Glomerular endothelial cell (primary cell): ENCODE measurements at places on chromosomes 4 and X.

- DNase-seq: no peak
Measured at GRCh38 chr4:83910693-83911092, 374.8 kb downstream of the GPAT3 start.

DNA sequence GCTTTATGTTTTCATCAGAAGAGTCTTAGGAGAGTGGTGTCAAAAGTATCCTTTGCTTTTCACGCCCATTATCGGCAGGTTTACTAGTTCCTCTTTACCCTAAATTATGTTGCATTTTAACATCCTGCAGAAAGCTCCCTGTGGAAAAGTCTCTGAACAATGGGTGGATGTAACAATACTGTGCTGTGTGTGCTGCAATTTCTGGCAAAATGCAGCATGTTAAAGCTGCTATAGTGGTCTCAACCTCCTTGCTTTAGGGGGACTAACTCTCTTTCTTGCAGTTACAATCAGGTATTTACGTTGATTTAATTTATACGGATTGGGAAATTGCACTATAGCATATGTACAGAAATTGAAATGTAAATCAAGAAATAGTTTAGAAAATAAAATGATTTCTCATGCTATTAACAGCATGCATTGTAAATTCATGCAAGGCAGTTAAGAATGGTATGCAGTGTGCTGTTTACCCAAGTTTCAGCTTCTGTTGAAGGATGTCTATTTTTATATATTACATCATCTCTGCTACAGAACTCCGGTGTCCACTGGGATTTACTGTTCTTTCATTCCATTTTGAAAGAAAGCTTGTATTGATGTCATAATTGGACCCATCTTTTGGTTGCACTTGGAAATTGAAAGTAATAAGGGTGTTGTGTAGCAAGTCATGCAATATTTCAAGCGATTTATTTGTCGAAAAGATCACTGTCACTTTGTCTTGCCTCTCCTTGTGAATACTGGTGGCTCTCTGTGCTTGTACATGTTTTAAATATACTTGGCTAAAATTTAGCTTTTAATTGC is 145.7 kb downstream of the RAPGEF2 start:
- DNase-seq: no peak

GRCh38 chr4:80611678-80611979 is 276.1 kb downstream of the CFAP299 start:
- DNase-seq: no peak

DNA sequence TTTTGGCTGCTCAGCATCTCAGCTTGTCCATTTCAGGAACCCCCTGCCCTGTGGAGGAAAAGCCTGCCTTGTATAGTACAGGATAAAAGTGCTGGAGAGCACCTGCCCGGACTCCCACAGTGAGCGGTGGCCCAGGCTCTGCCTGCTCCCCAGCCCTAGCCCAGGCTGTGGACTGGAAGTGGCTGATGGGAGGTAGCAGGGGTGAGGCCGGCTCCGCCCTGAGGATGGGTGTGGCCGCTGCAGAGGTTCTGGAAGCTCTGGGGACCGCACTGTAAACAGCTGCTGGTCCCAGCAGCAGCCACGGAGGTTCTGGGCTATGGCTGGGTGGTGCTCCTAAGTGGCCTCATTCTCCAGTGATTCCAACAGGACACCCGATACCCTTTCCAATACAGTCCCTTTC is 56.6 kb upstream of the HELT start:
- DNase-seq: no peak

GRCh38 chr4:153409924-153410501 is 56.1 kb upstream of the TMEM131L start:
- no peak for DNase-seq

GRCh38 chr4:21948347-21949072 is at the start of gene KCNIP4:
Gene KCNIP4 (minus strand): TSS chr4:21948772.
- DNase-seq: no peak

- DNase-seq: no peak
Measured at GRCh38 chr4:163878336-163879121, 384.0 kb downstream of the TMA16 start.

GRCh38 chr4:5448221-5448620 is 260.1 kb downstream of the EVC2 start:
- DNase-seq: no peak

GRCh38 chr4:168496834-168497233 is at the start of gene PALLD:
Gene PALLD (plus strand): TSS chr4:168497052.
- DNase-seq: no peak

DNA sequence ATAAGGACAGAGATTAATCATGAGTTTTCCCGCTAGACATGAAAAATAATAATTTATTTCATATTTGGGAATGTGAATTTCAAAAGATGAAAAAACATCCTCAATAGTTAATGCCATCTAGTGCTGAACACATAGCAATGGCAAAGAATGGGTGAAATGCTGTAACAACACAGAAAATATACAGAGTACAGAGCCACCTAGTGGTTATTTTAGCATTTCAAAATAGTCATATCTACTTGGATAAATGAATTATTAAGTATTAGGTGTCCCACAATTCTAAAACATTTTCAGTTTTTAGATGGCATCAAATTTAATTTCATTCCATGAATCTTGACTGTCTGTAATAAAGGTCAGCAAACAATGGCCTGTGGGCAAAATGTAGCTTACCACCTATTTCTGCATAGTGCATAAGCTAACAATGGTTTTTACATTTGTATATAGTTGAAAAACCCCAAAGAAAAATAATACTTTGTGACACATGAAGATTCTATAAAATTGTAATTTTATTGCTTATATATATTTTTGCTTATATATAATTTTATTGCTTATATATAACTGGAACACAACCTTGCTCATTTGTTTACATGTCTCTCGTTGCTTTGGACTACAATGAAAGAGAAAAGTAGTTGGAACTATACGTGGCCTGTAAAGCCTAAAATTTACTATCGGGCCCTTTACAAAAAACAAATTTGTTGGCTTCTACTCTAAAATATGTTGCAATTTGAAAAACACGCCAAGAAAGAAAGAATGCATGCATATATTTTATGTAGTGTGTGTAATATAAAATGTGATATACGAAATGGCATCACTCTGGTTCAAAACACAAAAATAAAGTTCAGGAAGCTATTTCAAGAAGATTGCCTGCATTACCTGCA is 99.1 kb upstream of the FAM47C start:
- DNase-seq: no peak

DNA sequence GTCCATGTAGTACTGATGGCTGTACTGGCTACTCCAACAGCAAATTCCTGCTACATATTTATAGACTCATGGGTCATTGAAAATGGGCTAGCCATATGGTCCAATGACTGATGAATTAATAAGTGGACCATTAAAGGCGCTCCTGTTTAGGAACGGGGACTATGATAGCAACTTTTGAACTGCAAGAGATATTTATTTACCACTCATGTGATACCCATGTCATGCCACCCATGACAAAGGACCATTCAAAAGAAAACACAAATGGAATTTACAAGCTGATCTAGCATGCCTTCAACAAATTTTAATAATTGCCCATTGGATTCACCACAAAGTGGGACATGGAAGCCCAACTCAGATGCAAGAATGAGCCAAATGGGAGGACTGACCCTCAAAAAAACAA is 240.0 kb upstream of the GALNTL6 start:
- no peak for DNase-seq

GRCh38 chrX:65866146-65866545 is 173.7 kb downstream of the VSIG4 start:
- DNase-seq: no peak

- DNase-seq: no peak
Measured at GRCh38 chrX:40928076-40928475, 157.2 kb upstream of the USP9X start.

GRCh38 chr4:111636961-111637585 is 508.2 kb upstream of the FAM241A start:
- DNase-seq: no peak

- DNase-seq: no peak
Measured at GRCh38 chr4:7655511-7656243, 220.9 kb upstream of the PSAPL1 start.

DNA sequence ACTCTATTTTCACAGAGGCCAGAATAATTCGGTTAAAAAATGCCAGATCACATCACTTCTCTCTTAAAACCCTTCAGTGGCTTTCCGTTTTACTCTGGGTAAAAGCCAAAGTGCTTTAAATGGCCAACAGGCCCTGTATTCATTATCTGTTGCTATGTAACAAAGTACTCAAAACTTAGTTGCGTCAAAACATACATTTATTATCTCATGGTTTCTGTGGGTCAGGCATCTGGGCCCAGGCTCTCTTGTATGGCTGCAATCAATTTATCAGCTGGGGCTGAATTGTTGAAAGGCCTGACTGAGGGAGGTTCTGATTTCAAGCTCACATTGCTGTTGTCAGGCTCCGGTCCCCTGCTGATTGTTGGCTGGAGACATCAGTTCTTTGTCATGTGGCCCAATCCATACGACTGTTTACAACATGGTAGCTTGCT is 72.7 kb upstream of the H2AZ1 start:
- DNase-seq: no peak

GRCh38 chr4:37531151-37531550 is 155.0 kb downstream of the RELL1 start:
- DNase-seq: no peak

DNA sequence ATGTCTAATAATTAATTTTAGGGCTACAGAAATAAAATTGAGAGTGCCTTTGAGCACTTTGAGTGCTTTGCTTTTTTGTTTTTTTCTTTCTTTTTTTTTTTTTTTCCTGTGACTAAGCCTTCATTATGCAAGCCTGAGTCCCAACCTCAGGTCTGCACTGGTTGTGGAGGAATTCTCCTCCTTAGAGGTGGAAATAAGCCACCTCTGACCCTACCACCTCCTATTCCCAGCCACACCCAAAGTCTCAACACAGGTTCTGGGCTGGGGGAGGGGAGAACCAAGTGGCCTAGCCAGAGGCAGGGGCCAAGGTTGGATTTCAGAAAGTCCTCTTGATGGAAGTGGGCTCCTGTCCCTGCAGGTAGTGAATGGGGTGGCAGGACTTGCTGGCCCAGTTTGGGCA is 180.2 kb downstream of the ARAP2 start:
- no peak for DNase-seq
